ENCODE measurements at places on chromosomes 7 and 10.

GRCh38 chr10:34771106-34771505 is 44.0 kb downstream of the PARD3 start:
- DNase-seq: no peak

DNA sequence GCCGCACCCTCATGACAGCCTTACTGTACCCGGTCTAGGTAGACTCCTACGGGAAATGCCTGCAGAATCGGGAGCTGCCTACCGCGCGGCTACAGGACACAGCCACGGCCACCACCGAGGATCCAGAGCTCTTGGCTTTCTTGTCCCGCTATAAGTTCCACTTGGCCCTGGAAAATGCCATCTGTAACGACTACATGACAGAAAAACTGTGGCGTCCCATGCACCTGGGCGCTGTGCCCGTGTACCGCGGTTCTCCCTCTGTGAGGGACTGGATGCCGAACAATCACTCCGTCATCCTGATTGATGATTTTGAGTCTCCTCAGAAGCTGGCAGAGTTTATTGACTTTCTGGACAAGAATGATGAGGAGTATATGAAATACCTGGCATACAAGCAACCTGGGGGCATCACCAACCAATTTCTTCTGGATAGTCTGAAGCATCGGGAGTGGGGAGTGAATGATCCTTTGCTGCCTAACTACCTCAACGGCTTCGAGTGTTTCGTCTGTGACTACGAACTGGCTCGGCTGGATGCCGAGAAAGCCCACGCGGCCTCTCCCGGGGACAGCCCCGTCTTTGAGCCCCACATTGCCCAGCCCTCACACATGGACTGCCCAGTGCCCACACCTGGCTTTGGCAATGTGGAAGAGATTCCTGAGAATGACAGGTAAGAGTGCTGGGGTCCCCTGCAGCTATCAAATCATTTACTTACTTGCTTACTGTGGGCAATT is 8.5 kb upstream of the CHCHD1 start:
- no peak for DNase-seq

DNA sequence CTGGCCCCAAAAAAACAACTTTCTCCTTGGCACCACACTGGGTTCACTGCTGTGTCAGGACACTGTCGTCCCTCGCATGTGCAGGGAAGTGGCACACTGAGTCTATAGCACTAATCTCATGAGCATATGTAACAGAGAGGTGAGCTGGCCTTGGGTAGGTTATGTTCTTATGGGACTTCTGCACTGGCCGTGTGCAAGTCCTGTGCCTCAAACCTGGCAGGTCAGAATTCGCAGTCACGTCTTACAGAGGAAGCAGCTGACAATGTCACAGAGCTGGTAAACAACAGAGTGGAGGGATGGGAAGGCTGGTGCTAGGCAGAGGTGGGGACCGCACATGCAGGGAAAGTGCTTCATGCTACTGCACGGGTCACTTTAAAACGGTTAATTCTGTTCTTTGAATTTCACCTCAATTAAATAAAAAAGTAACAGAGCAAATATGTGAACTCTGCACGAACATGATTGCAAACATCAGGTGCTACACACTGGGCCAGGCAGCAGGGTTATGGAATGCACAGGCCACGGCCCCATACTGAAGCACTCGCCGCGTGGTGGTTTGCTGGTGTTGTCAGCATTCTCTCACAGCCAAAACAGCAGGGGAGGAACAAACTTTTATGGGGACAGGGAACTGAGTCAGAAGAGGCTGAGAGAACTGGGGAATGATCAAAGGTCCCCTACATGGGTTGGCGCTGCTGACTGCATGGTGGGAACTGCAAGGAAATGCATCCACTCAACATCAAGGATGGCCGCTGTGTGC is 54.2 kb downstream of the VOPP1 start:
- DNase-seq: no peak

DNA sequence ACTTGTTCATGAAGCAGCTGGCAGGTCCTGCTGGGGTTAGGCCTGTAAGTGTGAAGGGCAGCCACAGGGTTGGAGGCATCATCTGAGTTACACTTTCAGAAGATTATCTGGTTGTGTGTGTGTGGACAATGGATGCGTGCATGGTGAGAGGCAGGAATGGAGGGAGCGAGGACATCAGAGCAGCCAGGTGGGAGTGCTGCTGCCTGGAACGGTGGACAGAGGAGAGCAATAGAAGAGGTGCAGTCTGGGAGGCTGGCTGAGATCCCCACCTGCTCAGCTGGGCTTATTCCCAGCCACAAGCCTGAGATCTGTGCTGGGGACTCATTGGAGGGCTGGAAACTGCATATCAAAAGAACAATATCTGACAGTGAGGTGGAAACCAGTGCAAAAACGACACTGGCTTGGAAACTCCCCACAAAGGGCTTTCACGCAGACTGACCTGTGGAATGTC is 17.9 kb downstream of the ZNF488 start:
- DNase-seq: no peak

GRCh38 chr7:6256677-6257535 is 15.5 kb downstream of the CYTH3 start:
- no peak for DNase-seq

GRCh38 chr7:82805527-82805960 is 357.1 kb downstream of the PCLO start:
- DNase-seq: no peak

DNA sequence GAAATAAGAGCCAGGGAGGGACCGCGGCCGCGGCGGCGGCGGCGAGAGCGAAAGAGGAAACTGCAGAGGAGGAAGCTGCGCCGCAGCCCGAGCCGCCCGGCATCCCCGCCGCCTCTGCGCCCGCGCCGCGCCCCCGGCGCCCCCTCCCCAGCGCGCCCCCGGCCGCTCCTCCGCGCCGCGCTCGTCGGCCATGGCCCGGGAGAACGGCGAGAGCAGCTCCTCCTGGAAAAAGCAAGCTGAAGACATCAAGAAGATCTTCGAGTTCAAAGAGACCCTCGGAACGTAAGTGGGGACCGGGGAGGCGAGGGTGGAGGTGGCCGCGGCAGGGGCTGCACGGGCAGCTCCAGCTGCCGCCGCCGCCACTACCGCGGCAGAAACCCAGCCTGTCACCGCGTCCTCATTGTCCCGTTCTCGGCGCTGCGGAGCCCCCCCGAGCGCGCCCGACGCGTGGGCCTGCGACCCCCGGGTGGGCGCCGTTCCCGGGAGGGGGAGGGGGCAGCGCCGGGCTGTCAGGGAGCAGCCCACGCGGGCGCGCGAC is 351 bp downstream of the CAMK1D start:
- no peak for DNase-seq

- no peak for DNase-seq
Measured at GRCh38 chr10:82622479-82622878, 747.5 kb downstream of the NRG3 start.

DNA sequence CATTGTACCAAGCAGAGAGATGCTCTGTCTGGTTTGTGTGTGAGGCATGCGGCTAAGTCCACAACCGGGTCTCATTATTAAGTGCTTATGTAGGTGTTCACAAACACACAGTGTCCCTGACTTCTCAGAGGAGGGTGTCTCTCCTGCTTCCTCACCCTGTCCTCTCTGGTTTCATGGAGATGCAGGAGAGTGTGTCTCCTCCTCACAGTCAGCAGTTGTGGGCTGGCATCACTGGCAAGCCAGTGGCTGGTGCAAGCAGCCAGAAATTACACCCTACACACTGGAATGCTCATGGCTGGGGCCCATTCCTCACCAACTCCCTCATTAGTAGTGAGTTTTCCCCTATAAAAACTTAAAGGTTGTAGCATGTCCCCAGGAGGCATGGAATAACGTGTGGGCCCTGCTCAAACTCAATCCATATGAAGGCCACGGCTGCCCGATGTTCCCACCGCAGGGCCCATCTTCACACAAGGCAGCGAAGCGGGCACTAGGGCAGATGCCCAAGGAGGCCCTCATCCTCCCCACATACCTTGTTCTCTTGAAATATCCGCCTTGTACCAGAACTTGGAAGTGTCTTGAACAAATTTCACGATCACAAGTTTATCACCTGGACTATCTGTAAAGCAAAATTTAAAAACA is 280.1 kb downstream of the TNS3 start:
- no peak for DNase-seq

DNA sequence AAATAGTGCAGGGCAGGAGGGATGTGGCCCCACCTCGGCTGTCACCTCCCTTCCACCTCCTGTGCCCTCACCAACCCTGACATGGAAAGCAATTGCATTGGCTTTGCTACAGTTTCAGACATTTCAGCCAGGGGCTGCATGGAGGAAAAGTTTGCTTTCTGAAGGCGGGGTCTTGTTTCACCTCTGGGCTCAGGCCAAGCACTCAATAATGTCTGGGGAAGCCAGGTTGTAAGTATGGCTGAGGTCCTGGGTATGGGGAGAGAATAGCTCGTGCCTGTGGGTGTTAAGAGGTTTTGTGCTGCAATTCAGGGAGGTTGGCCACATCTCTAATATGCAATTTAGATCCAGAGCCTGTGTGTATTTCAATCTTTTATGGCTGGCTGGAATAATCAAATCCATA is 238.4 kb upstream of the MKI67 start:
- no peak for DNase-seq

DNA sequence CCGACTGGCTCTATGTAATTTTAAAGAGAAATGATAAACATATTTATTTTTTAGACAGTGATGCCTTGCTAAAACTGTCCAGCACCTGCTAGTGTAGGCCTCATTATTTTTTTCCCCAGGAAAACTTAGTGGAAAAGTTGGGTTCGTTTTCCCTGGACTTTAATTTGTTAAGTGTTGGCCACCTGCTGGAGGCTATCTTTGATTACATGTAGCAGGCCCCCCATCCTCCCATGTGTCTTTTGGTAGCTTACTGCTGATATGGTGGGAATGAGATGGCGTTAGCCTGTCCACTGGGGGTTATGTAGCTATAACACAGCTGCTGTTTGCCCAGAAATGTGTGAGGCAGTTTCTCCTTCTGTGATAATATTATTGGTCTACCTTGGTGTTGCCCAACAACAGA is 265.0 kb downstream of the SORCS3 start:
- DNase-seq: no peak

- no peak for DNase-seq
Measured at GRCh38 chr7:77935652-77936348, 137.2 kb downstream of the PHTF2 start.

GRCh38 chr7:121449329-121449728 is 53.2 kb upstream of the FAM3C start:
- DNase-seq: no peak

DNA sequence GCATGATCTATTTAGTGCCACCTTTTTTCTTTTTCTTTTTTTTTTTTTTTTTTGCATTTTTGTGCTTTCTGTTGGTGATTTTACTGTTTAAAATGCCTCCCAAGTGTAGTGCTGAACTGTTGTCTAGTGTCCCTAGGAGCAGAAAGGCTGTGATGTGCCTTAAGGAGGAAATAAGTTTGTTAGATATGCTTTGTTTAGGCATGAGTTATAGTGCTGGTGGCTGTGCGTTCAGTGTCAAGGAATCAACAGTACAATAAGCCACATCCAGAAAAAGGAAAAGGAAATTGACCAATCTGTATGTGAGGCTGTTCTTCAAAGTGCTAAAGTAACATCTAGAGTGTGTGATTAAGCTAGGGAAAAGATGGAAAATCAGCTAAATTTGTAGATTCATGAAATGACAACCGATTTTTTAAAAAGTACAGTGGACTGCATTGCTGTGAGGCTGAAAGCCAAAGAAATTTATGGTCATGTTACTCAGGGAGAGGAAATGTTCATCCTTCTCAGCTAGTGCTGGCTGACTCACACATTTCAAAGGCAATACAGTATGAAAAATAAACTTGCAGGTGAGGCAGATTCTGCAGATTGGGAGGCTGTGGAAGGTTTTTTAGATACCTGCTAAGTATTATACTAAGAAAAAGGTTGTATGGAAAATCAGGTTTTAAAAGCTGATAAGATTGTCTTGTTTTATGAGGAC is 122.7 kb upstream of the ADCY1 start:
- DNase-seq: no peak

DNA sequence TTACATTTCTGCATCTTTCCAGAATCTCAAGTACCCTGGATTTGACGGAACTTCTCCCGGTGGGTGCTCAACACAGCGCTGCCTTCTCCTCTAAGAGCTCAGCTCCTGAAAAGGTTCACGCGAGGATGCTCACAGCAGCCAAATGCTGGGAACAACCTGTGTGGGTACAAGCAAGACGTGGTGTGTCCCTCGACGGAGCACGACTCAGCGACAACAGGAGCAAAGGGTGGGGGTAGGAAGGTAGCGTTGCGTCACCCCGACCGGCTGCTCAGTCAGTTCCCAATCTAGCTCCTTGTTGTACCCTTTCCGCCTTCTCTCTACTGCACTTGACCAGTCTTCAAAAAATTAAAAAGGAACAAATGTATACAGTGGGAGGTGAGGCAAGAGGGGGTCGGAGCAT is 117.3 kb downstream of the PTPRN2 start:
- no peak for DNase-seq

DNA sequence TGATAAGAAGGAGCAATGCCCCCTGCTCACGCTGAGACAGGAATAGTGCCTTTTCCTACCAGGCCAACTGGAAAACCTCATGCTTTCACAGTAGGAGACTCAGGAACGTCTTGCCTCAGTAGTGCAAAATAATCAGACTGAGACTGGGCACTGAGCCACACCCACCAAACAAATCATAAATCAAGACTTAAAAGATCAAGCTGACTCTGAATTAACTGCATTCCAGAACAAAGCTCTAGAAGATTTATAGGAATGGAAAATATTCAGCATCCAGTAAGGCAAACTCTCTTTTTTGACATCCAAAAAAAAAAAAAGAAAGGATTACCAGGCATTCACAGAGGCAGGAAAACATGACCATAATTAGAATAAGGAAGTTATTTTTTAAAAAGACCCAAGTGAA is 30.5 kb upstream of the SLC18A3 start:
- DNase-seq: no peak

DNA sequence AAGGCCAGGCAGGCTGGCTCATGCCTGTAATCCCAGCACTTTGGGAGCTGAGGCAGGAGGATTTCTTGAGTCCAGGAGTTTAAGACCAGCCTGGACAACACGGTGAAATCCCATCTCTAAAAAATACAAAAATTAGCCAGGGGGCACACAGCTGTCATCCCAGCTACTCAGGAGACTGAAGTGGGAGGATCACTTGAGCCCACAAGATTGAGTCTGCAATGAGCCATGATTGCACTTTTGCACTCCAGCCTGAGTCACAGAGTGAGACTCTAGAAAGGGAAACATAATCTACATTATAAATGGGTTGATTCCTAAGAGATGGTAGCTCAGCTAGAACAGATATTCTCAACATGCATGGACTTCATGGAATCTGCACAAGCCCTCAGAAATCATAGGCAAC is 6.3 kb upstream of the LIPF start:
- no peak for DNase-seq

DNA sequence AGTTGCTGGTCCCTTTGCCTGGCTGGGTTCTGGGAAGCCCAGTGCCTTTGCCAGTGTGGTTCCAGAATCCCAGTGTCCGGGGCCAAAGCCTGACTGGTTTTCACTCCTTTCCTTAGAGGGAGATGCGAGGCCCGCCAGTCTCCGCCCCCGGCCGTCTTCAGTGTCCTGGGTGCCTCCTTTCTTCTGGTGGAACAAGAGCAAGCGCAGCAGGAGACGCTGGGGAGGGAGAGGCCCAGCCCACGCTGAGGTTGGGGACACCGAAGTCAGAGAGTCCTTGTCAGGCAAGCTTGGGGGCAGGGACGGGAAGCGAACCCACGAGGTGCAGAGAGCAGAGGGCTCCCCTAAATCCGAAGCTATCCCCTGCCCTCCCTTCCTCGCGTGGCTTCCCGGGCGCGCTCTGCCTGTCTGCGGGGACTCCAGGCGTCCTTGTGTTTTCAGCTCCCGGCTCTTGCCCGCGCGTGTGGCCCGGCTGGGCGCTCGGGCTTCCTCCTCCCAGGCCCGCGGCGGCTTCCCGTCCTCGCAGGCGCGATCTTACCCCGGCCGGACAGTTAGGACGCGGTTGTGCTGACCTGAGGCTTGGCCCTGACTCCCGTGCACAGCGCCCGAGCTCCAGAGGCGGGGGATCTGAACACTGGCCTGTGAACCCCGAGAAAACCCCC is 60.6 kb upstream of the UBE3C start:
- no peak for DNase-seq

- DNase-seq: no peak
Measured at GRCh38 chr10:105183536-105183935, 542.4 kb downstream of the SORCS3 start.

All from stimulated activated CD8-positive, alpha-beta memory T cell treated with anti-CD3 and anti-CD28 coated beads, Interleukin-4, amount 100 ng/mL, for 4 hours (primary cell).